GM04503 (cell line): ENCODE measurements at places on chromosomes 4 and X.

DNA sequence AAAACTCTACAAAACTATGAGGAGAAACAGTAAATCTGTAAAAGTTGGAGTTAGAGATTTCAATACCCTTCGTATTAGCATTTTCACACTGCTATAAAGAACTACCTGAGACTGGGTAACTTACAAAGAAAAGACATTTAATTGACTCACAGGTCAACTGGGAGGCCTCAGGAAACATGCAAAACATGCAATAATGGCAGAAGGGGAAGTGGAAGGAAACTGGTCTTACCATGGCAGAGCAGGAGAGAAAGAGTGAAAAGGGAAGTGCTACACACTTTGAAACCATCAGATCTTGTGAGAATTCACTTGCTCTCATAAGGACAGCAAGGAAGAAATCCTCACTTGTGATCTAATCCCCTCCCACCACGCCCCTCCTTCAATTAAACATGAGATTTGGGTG, 949.9 kb downstream of the TECRL start:
- no peak for DNase-seq

- peak; percentile 65 for DNase-seq
These were observed 824 bp upstream of the UGDH start for GRCh38 chr4:39528061-39528465.

DNA sequence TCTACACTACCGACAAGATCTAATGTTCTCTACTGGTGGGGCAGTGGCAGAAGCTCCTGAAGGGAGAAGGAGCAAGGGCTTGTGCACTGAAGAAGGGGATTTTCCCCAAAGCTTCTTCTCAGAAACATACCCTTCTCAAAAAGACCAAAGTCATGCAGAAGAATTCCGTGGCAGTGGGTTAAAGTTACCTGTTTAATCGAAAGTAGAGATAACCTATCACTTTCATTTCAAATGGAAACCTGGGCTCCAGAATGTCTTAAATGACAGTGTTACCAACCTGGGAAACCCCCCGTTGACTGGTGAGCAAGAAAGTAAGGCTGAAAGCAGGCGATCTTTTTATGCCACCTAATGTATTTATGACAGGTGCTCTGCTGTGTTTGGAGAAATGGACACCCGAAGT, 92.5 kb upstream of the TEX13D start:
- DNase-seq = no peak

GRCh38 chrX:96435378-96436035, 249.1 kb upstream of the DIAPH2 start:
- no peak for DNase-seq

GRCh38 chr4:46909078-46909477, at the start of gene COX7B2:
COX7B2 (minus strand) TSS chr4:46909245; CDS start chr4:46735192, 174,053 bp downstream.
- DNase-seq = no peak

GRCh38 chr4:126354784-126355183, 1040.0 kb downstream of the FAT4 start:
- DNase-seq = no peak

- DNase-seq = no peak
These were observed 66.4 kb downstream of the DIPK2B start for GRCh38 chrX:45134315-45134731.

GRCh38 chr4:52979821-52980590, 117.9 kb downstream of the RASL11B start:
- DNase-seq = no peak

- no peak for DNase-seq
These were observed 13.2 kb upstream of the XIAP start for GRCh38 chrX:123846577-123847038.

- no peak for DNase-seq
These were observed 1.2 kb upstream of the N4BP2 start for GRCh38 chr4:40055511-40055862.

GRCh38 chr4:101689220-101689619, 101.3 kb upstream of the BANK1 start:
- DNase-seq = no peak

DNA sequence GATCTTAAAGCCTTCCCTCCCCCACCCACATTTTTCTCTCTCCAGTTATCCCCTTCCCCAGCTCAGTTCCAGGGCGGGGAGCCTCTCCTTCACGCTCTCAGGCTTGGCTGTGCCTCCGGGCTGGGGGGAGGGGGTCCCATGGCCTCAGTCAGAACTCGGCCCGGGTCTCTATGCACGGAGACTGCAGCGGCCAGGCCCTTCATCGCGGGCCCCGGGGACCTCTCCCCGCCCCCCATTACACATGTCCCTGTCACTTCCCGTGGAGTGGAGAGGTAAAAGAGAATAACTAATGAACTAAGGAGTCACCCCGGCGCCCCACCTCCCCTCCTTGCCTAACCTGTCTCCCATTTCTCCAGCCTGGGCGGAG, 838 bp upstream of the PRICKLE3 start:
- no peak for DNase-seq
